ENCODE measurements at places on chromosomes 11 and 22.

GRCh38 chr11:67268081-67268961, 2.0 kb downstream of the GRK2 start:
- DNase-seq: peak; percentile 87

DNA sequence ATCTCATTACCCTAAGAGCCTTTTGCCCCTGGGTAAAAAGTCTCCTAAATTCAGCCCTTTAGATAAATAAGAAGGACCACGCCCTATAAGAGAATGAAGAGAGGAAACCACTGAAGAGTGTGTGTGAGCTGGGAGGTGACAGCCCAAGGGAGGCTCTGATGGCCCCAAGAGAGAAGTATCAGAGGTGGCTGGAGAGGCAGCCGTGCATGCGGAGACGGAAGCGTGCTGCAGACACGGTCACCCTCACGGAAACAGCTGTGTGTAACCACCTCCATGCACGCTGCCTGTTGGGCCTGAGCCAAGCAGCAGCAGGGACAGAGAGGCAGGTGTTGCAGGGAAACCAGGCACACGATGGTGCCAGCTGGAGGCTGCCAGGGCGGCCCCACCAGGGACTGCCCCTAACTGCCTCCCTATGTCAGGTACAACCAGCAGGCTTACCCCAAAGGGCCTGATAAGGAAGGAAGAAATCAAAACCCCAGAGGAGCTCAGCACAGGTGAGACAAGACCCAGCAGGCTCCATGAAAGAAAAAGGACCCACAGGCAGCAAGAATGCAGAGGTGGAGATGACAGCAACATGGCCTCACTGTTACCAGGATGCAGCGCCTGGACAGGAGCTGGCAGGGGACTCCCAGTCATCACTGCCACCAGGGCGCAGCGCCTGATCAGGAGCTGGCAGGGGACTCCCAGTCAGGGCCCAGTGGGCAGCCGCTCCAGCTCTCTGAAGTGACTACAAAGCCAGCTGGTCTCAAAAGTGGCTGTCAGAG, 7.8 kb downstream of the LARGE2 start:
- DNase-seq: no peak

- DNase-seq: no peak
These were observed 535 bp downstream of the TRABD start for GRCh38 chr22:50186181-50186714.

DNA sequence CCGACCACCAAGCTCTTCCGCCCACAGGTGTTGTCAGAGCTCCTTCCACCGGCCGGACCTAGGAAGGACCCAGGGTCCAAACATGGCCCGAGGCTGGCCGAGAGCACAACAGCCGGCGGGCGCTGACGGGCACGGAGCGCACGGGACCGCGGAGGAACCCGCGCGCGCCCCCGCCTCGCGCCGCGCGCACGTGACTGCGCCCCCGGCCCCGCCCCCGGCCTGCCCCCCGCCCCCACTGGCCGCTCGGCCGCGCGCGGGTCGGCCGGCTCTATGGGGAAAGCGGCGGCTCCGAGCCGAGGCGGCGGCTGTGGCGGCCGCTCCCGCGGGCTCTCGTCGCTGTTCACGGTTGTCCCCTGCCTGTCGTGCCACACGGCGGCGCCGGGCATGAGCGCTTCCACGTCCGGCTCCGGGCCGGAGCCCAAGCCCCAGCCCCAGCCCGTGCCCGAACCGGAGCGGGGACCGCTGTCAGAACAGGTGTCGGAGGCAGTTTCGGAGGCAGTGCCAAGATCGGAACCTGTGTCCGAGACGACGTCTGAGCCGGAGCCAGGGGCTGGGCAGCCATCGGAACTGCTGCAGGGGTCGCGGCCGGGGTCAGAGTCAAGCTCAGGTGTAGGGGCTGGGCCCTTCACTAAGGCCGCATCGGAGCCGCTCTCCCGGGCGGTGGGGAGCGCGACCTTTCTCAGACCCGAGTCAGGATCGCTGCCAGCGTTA, at the start of gene OSBP2:
Gene OSBP2 (plus strand): TSS at position 235 of the 711 bp plus-strand sequence. CDS start 36 bp downstream, at position 271.
- peak; percentile 55 for DNase-seq

GRCh38 chr11:35466058-35466457, 46.7 kb upstream of the SLC1A2 start:
- no peak for DNase-seq

DNA sequence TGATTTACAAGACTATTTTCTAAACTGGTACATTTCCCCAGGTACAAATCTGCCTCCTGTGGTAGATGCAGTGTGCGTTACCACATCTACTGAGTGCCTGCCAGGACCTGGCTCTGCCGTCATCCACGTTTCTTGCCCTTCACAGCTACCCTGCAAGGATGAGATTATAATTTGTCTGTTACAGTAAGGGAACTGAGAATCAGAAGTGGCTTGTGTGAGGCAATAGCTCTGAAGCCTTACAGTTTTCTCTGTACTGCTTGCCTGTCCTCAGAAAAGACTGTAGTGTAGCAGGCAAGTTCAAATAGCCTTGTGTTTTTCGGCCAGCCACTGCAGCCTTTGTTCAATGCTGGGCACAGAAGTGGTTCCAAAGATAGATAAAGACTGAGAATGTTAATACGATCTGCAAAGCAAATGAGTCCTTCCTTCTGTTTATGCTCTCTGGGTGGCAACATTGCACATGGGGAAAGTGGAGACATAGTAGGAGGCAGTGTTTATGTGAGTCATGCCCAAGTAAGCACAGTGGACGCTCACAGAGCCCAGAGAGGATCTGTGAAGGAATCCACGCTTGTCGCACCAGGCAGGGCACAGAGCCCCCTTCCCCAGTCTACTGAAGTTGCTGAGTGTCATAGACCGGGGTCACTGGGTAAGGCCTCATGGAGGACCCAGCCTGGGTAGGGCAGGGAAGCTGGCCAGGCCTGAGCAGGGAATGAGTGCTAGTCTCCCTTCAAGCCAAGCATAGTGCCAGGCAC, 49.1 kb downstream of the MICAL2 start:
- no peak for DNase-seq

DNA sequence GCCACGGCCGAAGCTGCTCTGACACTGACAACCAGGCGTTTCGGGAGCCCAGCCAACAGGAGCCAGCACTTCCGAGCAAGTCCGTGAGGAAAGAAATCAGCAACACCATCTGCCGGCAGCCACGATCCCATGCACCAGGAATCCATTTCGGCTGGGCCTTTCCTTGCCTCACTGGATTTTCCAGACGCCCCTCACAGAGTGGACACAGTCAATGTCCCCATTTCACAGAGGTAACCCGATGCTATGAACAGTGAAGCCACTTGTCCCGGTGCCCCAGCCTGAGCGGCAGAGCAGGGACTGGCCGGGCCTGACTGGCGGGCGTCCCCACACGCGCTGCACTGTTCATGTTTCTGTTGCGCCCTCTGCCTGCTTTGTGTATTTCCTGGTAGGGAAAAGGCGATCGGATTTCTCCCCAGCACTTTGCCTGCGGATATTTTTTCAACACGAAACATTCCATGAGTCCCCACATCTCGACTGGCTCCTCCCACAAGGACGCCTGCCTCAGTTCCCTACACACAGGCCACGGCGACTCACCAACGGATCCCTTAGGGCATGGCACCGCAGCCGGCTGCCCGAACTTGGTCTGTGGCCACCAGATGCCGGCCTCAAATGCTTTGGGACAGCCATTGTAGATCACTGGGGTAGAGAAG, 55.3 kb downstream of the TRMU start:
- DNase-seq: no peak

DNA sequence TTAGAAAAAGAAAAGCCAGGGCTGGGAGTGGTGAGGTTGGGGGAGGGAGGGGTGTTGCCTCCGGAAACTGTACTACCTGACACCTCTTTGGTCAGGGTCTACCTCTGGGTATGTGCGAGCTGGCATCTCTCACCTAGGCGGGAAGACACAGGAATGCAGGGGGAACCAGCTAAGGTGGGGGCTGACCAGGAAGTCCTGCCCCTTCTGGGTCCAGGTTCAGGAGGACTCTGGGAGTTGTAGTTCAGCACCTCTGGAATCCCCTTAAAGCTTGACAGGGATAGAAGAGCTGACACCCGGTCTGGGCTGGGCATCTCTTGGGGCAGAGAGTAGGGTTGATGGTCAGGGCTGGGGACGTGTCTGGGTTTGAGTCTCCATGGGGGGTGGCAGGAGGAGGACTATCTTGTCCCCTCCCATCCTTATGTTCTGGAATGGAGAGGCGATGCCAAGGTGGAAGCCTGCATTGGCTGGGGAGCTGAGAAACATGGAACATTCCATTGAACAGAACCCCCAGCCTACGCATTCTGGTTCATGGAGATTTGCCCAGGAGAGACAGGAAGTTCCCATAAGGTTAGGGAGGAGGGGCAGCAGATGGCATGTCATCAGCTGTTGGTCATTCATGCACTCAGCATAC, 2.1 kb upstream of the KIAA1671 start:
- no peak for DNase-seq

GRCh38 chr11:71501071-71501985, 25.7 kb upstream of the KRTAP5-7 start:
- no peak for DNase-seq

DNA sequence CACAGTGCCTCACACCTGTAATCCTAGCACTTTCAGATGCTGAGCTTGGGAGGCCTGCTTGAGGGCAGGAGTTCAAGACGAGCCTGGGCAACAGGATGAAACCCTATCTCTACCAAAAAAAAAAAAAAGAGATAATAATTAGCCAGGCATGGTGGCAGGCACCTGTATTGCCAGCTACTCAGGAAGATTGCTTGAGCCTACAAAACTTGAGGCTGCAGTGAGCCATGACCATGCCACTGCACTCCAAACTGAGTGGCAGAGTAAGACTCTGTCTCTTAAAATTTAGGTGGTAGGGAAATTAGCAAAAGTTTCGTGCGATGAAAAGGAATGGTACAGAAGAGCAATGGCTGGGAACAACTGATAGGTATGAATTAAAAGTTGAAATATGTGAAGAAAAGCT, 18.0 kb downstream of the ST13 start:
- DNase-seq: no peak

DNA sequence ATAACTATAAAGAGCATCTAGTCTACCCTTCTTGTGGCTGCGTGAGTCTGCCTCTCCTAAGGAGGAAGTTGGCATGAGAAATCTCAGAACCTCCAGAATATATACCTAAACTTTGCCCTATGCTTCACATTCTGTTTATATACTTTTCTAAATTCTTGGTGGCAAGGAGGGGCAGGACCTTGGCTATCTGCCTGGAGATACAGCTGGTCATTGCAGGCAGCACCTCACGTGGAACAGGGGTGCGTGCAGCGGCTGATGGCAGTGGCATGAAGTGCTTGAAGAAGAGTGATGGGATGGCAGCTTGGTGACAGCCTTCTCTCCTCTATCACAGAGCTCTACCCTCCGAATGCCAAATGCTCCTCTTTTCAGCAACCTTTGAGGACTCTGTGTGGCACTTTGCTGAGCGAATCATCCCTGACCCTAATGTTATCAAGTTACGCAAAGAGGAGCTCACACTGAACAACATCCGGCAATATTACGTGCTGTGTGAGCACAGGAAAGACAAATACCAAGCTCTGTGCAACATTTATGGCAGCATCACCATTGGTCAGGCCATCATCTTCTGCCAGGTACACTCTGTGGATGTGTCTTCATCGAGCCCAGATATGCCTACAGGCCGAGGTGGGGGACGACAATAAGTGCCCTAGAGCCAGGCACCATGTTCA, 12.5 kb downstream of the DDX25 start:
- DNase-seq: no peak

DNA sequence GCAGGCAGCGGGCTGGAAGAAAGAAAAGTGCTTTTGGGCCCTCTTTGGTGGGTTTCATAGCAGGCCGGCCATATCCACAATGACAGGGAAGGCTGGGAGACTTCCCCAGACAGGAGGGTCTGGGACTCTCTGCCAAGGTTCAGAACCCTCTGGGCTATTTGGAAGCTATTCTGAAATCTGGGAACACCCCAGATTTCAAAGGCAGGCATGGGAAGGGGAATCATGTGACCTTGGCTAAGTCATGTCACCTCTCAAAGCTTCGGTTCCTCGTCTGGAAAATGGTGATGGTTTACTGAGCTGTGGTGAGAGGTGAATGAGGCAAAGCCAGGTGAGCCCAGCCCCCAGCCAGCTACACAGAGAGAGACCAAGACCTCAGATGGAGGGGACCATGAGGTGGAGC, 4.6 kb downstream of the CASTOR1 start:
- DNase-seq: no peak

GRCh38 chr22:37559521-37559900, 769 bp upstream of the CDC42EP1 start:
- no peak for DNase-seq

DNA sequence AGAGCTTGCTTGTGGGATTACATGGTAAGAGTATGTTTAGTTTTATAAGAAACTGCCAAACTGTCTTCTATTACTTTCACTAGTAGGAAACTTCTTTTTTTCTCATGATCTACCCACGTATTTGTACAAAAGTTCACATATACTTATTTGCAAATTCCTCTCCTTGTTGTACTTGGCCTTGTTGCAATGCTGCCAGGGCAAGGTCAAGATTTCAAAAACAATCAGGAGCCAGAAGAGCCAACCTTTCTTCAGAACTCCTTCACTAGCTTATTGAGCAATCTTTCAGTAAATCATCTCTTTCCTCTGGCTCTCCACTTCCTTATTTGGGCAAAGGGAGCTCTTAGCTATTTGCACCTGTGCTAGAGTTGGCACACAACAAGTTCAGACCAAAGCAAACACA, 9.7 kb downstream of the SRSF8 start:
- no peak for DNase-seq

GRCh38 chr11:2849994-2850770, 35.4 kb downstream of the CDKN1C start:
- DNase-seq: no peak

DNA sequence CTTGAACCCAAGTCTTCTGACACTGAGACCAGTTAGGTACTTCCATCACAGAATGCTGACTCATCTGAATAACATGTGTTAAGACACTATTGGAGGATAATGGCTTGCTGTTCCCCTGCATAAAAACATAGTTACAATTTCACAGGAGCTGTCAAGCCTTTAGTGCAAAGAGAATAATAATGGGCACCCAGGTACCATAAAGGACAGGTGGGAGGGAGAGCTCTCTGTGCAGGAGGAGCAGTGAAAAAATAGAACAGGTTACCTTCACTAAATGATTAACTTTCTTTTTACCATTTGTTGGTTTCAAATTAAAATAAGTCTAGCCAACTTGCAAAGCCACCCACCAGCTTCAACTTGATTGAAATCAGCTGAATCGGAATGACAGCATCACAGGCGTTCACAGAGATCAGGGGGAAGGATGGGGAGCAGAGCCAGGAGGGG, 173.2 kb downstream of the DSCAML1 start:
- no peak for DNase-seq

DNA sequence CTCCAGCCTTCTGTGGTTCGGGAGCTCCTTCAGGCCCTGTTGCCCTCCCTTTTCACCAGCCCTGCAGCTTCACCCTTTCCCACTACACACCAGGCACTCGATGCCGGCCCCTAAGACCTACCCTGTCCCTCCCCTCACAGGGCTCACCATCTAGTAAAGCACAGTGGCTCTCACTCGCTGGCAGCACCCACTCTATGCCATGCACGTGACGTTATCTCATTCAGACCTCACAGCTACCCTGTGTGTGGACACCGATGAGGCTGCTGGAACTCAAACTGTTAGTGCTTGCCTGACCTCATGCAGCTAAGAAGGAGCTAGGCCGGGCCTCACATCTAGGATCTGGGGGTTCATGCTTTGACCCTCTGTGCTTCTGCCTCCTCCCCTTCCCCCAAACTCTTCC, 45.5 kb downstream of the SCN3B start:
- DNase-seq: no peak

GRCh38 chr22:17783312-17783711, 9.0 kb upstream of the BID start:
- no peak for DNase-seq

- DNase-seq: no peak
These were observed 1336.4 kb downstream of the TBC1D22A start for GRCh38 chr22:48098921-48099245.

- no peak for DNase-seq
These were observed 118.4 kb downstream of the RBFOX2 start for GRCh38 chr22:35910003-35910769.

Data from activated naive CD4-positive, alpha-beta T cell treated with anti-CD3 and anti-CD28 coated beads, Interleukin-2, amount 50 U/mL, for 72 hours (primary cell).